NCI-H2081 (cell line): ENCODE measurements at places on chromosomes 7 and 10.
A peak's percentile ranks its signal among the peaks of the same experiment; 100 is the strongest.

DNA sequence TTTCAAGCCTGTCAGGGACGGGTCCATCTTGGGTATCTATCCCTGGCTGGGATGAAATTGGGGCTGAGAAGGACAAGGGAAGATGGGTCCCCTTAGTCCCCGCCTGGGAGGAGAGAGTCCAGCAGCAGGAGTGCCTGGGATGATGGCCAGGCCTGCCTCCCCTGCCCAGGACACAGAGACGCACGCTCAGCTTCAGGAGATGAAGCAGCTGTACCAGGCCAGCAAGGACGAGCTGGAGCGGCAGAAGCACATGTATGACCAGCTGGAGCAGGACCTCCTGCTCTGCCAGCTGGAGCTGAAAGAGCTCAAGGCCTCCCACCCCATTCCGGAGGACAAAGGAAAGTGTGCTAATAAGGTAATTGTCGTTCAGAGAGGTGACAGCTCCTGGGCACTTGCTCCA lies 15.4 kb downstream of the CCDC136 start:
- DNase-seq = no peak

DNA sequence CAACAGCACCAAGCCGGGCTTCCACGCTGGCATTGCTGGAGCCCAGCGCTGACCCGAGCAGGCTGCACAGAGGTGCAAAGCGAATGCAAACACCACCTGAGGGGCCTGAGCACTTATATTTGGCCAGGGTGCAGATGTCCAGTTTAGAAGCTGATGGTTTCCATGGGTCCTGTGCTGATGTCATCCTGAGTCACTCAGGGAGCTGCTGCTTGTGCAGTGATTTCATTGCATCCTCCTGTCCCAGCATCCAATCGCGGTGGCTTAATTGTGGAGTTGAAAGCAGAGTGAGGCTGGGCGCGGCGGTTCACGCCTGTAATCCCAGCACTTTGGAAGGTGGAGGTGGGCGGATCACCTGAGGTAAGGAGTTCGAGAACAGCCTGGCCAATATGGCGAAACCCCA lies 410.2 kb upstream of the KLF6 start:
- DNase-seq = no peak

DNA sequence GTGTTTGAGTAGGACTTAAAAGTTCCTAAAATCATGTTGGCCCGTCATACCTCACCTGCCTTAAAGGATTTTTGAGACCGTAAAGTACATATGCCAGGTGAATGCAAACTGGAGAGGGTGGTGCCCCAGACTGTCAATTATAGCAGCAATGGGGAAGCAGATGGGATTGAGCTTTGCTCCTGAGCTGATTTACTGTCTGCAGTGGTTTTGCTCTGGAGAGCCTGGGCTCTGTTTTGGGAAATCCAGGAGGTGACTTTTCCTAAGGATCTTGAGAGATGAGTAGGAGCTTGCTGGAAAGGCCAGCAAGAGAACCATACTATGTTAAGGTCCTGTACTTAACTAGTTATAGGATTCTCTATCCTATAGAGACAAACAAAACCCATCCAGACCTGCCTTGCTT lies 43.0 kb downstream of the COL13A1 start:
- no peak for DNase-seq

DNA sequence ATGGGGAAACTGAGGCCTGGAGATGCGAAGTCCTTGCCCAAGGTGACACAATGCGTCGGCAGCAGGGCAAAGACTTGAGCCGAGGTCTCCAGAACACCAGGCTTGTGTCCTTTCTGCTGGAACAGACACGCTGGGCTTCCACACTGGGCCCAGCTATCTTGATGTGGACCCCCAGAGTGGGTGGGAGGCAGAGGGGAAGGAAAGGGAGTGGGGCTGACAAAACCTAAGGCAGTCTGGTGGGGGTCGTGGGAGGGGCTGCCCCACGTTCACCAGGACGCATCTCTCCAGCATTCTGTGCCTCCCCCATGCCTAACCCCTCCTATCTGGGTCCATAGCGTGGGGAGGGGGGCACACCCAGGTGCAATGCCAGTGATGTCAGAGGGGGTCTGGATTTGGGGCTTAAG lies 38.1 kb downstream of the PPIF start:
- no peak for DNase-seq

GRCh38 chr10:65742906-65743305 lies 1182.9 kb upstream of the LRRTM3 start:
- DNase-seq = no peak

- DNase-seq = no peak
These were observed 30.7 kb upstream of the ELOVL3 start for GRCh38 chr10:102195296-102195870.

DNA sequence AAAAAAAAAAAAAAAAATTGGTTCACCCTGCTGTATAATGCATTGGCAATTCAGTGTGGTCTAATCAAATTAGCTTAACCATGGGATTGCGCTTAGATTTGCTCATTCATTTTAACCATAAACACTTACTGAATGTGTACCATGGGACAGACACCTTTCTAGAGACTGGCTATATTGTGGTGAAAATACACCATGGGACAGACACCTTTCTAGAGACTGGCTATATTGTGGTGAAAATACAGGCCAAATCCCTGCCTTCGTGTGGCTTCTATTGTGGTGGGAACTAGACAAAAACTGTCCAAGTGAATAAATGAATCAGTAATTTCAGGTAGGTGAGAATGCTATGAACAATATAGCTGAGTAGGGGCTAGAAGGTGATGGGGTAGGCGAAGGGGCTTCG lies 10.2 kb upstream of the REPIN1 start:
- no peak for DNase-seq

DNA sequence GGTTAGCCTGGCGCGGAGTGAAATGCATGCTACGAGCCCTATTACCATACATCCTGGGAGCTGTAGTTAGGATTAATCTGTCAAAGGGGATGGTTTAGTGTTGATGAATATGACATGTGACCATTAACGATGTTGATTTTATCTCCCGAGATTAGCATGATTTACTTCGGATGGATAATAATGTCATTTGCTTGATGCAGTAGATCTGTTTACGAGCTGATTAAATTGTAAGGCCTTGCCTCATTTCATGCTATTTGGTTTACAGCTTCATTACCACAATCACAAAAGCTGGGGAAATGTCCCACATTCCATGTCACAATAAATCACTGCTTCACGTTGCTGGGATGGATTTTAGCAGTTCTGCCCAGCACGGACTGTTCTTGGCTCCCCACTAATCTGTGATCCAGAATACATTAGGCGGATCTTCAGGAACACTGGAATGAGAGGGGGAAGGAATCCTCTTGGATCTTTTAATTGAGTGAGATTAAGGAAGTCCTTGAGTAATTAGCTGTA lies 22.3 kb downstream of the ZNF503 start:
- peak; percentile 57 for DNase-seq

- DNase-seq = no peak
These were observed 146.5 kb downstream of the MAPK8 start for GRCh38 chr10:48452879-48453412.

- no peak for DNase-seq
These were observed 183.1 kb downstream of the TAX1BP1 start for GRCh38 chr7:27922907-27923641.

DNA sequence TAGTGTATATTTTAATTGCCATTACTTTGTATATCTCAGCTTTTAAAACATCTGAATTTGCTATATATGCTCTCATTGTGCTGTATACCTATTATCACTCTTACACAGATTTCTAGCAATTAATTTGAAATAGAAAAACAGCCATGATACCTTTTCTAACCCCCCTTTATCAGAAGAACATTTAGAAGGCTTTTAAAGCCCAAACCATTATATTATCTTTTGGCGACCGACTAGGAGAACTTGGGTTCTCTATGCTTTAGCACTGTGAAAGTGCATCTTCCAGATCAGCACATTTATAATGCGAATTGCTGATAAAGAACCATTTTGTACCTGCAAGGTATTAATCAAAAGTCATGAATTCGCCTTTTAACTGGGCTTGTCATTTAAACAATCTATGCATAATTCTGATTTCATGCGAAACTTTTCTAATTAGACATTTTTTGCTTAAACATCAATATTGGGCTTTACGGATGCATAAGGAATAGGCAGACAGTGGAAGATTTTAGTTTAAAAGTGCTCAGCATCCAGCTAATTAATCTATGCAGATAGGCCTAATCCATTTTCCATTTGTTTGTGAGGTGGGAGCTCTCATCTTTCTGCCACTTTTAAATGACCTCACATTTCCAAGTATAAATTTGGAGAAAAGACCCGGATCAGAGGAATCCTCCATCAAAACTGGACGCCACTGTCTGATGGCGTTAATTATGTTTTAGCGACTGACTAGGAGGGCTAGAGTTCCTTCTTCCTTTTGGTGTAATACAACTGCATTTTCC lies 1.2 kb upstream of the MLLT10 start:
- DNase-seq = no peak

GRCh38 chr7:153258686-153259085 lies 499.1 kb downstream of the ACTR3B start:
- no peak for DNase-seq

DNA sequence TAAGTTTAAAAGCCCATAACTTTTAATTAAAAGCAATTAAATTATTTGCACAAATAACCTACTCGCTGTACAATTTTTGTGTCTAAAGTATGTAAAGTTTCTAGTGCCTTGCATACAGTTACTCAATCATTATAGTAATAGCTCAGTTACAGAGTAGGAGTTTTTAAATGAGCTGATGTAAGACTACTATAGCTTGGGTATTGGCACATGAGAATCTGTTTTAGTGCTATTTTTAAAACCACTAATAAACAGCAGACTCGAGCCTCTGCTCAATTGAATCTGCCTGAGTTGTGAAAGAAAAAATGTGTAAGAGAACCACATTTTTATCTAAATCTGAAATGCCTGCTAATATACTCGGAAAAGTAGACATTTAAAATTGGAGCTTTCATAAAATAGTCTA lies 31.1 kb downstream of the CTNNA3 start:
- DNase-seq = no peak

- DNase-seq = no peak
These were observed 6.8 kb downstream of the SMARCD3 start for GRCh38 chr7:151241755-151242096.

DNA sequence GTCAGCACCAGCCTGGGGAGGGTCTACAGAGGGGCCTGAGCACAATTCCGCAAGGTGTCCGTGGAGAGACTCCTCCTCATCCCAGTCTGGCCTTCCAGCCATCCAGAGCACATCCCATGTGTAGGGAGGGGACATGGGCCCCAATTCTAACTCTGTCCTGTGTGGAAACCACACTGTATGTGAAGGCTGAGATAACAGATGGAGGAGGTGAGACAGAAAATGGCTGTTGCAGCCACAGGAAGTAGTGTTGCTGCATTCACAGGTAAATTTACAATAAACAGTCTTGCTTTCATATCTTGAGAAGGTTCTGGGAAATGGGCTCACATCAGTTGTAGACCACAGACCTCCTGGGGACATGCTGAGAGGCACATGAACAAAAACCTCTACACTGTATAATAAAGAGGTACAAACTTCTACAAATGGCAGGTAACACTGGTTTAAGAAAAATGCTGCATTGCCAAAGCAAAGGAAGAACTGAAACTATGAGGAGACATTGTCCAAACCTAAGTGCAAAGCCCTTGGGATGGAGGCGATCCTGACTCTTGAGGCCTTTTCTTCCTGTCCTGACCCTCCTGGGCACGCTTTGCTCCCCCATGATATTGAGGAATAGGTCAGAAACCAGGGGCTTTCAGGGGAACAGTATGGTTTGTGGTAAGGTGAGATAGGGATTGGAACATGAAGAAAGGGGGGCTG lies 21.6 kb upstream of the GIMAP2 start:
- DNase-seq = no peak

DNA sequence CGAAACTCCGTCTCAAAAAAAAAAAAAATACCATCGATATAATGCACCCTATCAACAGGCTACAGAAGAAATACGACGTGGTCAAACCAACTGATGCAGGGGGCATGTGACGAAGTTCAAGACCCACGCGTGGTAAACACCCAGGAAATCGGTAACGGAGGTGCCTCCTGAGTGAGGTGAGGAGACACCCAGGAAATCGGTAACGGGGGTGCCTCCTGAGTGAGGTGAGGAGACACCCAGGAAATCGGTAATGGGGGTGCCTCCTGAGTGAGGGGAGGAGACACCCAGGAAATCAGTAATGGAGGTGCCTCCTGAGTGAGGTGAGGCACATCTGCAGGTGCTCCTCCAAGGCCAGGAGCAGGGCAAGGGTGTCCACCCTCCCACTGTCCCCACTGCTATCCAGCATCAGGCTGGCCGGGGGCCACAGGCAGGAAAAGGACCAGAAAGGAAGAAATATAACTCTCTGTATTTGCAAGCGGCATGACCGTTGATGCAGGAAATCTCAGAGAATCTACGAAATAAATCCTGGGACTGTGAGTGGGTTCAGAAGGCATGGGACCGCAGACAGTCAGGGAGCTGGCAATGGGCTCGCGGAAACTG lies 10.7 kb upstream of the GPR146 start:
- no peak for DNase-seq

DNA sequence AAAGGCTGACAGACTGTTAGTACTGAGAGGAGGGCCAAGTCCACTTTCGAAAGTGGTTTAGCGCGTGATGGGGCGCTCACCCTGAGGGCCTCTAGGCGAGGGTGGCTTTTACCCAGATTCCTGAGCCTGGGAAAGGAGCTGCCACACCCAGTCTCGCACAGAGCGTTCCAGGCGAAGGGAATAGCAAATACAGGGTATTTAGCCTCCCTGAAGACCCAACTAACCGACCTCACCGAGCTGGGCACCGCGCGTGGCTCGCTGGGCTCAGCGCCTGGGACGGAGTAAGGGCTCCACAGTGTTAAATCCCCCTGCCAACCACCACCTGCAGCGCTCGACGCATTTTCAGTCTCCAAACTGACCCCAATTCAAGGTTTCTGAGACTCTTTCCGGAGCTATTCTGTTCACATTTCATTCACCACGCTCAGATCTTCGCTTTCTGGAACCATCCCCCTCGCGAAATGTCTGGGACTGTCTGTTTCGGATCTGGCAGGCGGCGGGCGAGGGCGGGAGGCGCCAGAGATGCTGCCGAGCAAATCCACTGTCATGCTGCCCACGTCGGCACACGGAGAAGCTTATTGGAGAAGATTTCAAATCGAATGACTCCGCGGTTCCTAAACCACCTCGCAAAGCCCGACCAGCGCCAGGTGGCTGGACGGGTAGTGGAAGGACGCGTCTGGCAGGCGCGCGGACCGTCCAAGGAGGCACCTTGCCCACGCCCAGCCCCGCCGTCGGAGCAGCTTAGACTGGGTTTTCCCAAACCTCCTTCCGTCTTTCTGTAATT lies 1.4 kb upstream of the OSBPL3 start:
- peak; percentile 22 for DNase-seq

DNA sequence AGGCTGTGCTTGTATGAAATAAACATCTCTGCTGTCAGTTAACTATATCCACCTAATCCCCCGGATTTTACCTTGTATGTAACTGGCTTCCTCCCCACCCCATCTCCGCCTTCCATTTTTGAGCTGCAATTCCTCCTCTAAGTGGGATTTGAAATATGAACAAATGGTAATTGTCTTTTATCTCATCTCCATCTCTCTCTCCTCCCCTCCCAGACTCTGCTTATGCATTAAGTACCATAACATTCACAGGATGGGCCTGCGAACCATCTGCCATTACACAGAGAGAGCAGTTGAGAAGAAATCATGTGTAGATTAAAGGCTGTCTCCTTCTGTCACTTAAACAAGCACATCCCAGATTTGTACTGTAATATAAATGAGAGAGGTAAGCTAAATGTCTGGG lies 1169.9 kb downstream of the TYW1 start:
- no peak for DNase-seq
